SIG-M5 (cell line): ENCODE measurements at places on chromosomes 6 and 20.

- no peak for DNase-seq
Measured at GRCh38 chr20:38152175-38152620, 12.9 kb downstream of the TGM2 start.

- no peak for DNase-seq
Measured at GRCh38 chr6:83097675-83098074, 30.2 kb downstream of the DOP1A start.

GRCh38 chr6:163311830-163312229 is 102.7 kb upstream of the QKI start:
- no peak for DNase-seq

DNA sequence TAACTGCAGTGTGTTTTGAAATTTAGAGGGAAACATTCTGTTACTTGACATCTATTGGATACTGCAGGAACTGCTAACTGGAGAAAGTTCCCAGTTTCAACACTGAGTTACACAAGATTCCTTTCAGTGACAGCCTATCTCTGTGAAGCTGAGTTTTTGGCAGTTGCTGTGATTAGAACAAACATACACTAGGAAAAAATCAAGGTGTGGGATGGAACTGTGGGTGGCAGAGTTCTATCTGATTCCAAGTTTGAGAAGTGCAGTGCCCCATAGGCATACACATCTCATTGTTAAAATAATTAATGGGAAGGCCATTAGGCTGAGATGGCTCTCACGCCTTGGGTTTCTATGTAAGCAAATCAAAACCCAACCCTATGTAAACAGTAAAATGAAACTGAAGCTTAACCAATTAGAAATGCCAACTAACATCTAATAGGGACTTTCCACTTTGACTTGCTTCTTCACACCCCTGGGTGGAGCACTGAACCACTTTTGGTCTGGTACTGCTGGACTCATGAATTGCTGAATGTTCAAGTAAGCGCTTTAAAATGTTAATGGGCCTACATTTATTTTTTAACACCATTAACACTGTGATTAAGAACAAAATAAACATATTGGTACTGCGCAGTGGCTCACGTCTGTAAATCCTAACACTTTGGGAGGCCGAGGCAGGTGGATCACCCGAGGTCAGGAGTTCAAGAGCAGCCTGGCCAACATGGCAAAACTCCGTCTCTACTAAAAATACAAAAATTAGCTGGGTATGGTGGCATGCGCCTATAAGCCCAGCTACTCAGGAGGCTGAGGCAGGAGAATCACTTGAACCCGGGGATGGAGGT is 55.2 kb upstream of the TBC1D7 start:
- no peak for DNase-seq

GRCh38 chr6:208364-208763 is 83.9 kb upstream of the DUSP22 start:
- no peak for DNase-seq

GRCh38 chr20:35988910-35989463 is 20.6 kb downstream of the CNBD2 start:
- no peak for DNase-seq

DNA sequence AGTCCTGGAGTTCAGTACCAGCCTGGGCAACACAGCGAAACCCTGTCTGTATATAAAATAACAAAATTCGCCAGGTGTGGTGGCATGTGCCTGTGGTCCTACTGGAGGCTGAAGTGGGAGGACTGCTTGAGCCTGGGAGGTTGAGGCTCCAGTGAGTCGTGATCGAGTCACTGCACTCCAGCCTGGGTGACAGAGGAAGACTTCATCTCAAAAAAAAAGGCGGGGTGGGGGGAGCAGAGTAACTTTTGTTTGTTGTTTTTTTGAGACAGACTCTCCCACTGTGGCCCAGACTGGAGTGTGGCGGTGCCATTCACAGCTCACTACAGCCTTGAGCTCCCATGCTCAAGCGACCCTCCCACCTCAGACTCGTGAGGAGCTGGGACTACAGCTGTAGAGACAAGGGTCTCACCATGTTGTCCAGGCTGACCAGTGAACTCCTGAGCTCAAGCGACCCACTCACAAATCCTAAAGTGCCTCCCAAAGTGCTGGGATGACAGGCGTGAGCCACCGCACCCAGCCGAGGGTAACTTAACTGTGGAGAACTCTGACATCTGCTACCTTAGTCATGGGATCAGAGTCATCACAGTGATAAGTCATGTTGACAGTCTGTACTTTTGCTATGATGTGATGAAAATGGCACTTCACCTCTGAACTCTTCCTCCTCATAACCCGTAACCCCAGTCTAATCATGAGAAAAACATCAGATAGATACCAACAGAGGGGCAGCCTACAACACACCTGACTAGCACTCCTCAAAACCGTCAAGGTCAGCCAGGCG is 16.5 kb downstream of the PEDS1 start:
- no peak for DNase-seq
